ENCODE measurements at places on chromosomes 13 and 19.
A peak's percentile ranks its signal among the peaks of the same experiment; 100 is the strongest.

DNA sequence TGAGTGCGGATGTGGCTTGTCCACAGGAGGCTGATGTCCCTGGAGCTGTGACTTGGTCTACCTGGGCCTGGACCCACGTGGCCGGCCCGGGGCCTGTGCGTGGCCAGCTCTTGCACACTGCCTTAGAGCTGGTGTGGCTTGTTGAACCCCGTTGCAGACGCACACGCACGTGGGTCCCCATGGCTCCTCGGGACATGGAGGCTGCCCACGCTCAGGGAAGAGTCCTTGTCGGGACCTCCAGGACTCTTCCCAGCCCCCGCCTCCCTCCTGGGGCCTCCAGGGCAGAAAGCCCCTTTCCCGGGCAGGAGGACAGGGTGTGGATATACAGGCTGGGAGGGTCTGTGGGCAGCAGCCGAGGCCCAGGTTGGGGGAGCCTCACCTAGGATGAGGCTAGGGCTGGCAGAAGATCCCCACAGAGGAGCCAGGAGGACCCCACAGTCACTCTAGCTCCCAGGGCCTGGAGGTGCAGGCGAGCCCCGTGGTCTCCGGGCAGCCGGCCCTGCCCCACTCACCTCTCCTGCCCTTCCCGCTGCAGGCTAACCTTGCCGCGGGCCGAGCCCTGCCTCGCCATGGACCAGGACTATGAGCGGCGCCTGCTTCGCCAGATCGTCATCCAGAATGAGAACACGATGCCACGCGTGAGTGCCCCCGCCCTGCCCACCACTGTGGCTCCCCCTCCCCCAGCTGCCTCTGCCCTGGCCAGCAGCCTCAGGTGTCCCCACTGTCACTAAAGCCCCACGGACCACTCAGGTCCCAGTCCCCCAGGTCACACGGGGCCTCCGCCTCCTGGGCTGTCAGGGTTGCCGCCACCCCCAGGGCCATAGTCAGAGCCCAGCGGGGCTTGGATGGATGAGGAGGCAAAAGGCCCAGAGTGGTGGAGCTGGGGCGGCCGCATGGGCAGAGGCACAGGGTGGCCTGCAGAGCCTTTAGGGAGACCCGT, 16.3 kb upstream of the TEKTIP1 start:
- DNase-seq, result no peak

- no peak for DNase-seq
Measured at GRCh38 chr13:110421696-110422385, 114.8 kb downstream of the COL4A2 start.

DNA sequence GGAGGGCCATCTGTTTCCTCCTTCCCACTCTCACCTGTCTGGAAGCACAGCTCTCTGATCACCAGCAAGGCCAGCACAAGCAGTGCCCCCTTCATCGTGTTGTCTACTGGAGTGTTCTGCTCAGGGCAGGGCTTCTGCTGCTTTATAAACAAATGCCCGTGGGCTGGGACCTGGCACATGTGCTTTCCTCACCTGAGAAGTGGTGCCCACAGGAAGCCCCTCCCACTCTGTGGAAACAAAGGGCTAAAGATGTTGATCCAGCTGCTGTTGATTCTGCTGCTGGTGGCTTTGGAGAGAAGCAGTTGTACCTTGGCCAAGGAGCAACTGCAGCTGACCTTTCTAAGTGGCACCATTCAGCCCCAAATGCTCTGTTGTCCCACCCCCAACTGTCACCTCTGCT, 26.4 kb upstream of the ZNF181 start:
- no peak for DNase-seq

DNA sequence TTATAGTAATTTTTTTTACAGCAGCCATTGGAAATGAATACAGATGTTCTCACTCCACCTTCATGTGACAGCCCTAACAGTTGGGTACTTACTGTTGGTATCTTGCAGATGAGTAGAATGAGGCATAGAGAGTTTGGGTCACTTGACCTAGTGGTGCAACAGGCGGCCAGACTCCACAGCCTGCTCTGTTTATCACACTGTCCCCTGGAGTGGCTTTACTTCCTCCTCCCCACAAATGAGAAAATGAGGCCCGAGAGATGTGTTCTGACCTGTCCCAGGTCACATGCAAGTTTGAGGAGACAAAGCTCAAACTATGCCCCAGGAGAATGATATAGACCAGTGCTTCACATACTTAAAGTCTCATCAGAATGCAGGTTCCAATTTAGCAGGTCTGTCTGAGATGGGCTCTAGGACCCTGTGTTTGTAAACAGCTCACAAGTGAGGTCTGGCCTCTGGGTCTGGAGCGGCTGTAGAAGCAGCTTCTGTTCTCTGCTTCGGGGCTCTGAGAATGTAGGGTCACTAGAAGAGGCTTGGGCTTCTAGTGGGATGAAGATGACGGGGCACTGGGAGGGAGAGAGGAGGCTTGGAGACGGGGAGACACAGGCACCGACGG, 37.4 kb upstream of the RCBTB2 start:
- DNase-seq, result no peak

- DNase-seq, result no peak
Measured at GRCh38 chr13:28659621-28659970, 666 bp downstream of the POMP start.

- DNase-seq, result no peak
Measured at GRCh38 chr19:55116232-55116858, 1.1 kb downstream of the PPP1R12C start.

DNA sequence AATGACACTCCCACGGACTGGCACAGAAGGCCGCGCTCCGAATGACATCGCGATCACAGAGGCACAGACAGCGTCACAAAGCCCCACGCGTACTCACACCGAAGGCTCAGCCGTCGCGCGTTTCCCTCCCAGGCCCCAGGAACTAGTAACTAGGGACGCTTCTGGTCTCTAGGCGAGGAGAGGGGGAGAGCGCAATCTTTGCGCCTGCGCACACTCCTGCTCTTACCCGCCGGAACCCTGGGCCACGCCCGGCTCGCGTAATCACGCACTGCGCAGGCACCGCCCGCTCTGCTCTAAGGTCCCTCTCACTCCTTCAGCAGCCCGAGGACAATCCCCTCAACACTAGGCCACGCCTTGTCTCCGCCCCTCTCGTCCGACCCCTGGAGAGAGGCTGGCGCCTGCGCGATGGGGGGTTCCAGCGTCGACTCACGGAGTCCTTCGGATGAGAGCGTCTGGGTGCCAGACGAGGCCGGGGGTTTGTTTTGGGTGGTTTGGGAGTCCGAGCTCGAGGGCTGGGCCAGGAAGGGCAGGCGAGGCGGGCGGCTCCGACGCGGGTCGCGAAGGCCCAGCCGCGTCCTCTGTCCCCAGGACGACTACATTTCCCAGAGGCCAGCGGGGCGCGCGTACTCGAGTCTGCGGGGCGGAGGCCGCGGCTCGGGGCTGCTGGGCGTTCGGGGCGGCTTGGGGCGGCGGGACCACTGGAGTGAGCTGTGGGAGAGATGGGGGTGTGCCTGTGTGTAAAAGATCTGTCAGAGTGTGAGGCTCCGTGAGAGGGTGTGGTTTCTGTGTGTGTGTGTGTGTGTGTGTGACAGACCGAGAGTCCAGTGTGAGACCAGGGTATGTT, at the start of gene ZNF471:
ZNF471 (plus strand) TSS at position 410 of the 844 bp plus-strand sequence. CDS start 3,717 bp downstream, outside the sequence.
- peak; percentile 66 for DNase-seq

- DNase-seq, result no peak
Measured at GRCh38 chr19:32702010-32702409, 10.4 kb downstream of the NUDT19 start.
